Stimulated activated CD8-positive, alpha-beta memory T cell treated with anti-CD3 and anti-CD28 coated beads, Interleukin-4, amount 100 ng/mL, for 1 hour (primary cell): ENCODE measurements at places on chromosomes 13 and 19.
A peak's percentile ranks its signal among the peaks of the same experiment; 100 is the strongest.

DNA sequence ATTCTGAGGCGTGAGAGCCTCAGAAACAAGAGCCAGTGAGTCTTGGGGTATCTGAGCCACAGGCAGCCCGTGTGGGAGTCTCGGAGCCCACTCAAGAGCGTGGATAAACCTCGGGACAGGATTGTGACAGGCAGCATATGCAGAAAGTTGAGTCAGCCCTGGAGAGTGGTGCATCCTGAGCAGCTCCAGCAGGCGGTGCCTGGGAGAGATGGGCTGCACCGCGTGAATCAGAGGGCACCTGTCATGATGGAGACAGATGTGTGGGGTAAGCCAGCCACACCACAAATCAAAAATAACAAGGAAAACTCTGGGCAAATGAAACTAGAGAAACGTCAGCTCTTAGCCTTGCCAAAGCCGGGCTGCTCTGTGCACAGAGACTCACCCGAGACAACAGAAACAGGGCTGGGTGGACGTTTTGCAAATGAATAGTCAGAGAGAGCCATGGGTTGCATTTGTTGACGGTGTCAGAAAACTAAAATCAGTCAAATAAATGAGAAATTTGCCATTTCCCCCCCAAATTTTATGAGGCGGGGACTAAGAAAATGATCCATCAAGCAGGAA, 30.0 kb upstream of the POP4 start:
- no peak for DNase-seq

DNA sequence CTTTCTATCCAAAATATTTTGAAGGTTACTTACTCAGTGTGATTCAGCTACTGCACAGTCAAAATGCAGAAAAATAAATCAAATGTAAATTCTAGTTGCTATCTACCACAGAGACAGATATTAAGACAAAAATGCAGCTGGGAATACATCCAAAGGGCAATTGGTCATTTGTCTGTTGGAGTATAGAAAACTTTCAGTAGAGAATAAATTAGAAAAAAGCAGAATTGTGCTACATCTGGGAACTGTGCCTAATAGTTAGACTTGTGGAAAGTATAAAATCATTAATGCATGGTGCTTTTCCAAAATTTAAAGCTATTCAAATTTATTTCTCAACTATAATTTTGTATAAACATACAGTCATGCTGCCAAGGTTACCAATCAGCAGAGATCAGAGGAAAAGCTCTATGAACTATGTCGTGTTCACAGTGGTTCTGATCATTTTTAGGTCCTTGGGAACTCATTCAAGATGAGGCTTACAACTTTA, 1635.8 kb downstream of the PCDH9 start:
- no peak for DNase-seq

DNA sequence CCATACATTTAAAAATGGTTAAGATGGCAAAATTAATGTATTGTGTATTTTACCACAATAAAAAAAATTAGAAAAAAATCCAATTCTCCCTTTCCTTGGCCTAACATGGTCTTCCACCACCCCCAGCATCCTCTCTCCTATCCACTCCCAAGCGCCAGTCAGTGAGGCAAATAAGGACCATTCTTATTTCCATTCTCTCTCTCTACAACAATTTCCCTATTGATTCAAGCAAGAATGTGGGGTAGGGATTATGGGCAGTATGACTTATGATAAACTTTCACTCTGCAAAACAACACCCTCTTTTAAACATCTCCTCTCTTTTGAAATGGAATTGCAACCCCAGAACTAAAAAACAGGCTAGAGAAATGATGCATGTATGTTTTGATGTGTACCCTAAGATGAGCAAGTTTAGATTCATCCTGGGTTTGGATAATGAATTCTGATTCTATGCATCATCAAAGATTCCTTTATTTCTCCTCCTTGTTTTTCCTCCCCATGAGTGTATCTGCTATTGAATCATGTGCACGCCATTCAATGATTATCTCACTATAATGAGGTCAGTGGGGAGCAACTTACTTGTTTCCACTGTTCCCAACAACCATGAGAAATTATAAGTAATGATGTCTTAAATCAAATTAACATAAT, 3.5 kb downstream of the STARD13 start:
- DNase-seq: no peak

- no peak for DNase-seq
Measured at GRCh38 chr13:95552208-95552538, 347 bp upstream of the CLDN10 start.

- DNase-seq: no peak
Measured at GRCh38 chr19:42149447-42150202, 17.4 kb upstream of the POU2F2 start.

GRCh38 chr13:76812206-76812897, 73.9 kb downstream of the KCTD12 start:
- DNase-seq: no peak

DNA sequence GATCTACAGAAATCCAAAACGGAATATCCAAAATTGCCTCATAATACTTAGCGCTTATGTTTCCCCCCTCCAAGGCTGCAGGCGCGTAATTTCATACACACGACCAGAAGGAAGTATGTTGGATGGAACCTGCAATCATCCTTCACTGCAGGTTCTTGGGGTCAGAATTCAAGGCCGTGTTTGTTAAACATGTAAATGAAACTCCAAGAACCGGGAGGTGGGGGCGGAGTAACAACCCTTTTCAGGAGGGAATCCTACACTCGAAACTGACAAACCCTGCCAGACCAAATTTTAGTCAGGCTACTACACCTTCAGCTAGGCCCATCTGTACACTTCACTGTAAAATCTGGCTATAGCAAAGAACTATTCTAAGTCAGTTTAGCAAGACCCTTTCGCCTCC, 1.3 kb downstream of the ZNF607 start:
- no peak for DNase-seq

DNA sequence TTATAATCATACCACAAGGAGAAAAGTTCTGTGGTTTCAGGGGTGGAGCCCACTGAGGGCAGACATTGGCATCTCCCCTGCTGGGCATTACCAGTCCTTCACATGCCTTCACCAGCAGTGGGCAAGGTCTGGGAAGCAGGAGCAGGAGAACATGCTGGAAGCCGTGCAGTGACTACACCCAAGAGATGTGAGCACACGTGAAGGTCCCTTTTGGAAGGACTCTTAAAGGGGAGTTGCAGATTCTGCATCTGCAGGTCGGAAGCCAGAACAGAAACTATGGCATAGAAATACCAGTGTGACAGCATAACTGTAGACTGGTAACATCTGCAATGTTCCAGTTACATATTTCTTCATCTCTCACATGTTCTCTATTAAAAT, 26.9 kb upstream of the KL start:
- no peak for DNase-seq

DNA sequence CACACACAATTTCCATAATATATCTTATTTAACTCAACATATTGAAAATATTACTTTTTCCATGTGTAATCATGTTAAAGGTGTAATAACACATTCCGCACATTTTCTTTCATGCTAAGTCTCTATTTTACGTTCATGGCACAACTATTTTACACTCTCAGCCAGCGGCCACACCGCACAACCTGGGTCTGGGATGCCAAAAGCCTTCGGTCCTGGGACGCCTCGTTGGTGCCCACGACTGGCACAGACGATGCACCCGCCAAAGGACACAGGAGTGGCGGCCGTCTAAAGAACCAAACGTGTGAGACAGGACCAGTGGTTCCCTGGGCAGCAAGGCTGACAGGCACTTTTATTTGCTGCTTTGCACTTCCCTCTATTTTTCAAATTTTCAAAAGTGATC, 10.0 kb upstream of the PROZ start:
- DNase-seq: no peak

- no peak for DNase-seq
Measured at GRCh38 chr19:48363500-48363809, 285 bp downstream of the TMEM143 start.

GRCh38 chr19:38429055-38429810, 3.2 kb upstream of the RASGRP4 start:
- DNase-seq: no peak

DNA sequence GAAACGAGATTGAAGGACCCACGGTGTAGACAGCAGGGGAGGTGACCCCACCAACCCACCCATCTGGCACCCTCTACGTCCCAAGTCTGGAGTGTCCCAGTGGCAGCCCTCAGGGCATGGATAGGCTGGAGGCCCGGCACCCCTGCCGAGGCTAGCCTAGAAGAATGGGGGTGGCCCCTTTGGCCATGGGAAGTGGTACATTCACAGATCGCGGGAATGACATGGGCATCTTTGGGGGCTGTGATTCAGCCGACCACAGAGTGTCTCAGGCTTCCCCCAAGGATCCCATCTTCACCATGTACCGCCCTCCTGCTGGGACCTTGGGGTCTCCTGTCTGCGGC, 11.3 kb upstream of the MKNK2 start:
- no peak for DNase-seq

DNA sequence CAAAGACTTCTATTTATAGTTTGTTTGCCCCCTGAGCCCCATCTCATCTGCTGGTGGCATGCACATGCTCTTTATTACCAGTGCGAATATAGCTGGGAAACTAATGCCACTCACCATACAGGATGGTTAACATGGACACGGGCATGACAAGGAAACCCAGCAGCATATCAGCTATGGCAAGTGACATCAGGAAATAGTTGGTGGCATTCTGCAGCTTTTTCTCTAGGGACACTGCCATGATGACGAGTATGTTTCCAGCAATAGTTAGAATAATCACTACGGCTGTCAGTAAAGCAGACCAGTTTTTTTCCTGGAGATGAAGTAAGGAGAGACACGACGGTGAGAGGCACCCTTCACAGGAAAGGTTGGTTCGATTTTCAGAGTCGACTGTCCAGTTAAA, 1.5 kb downstream of the HTR2A start:
- no peak for DNase-seq

GRCh38 chr13:72757792-72758535, 23.7 kb downstream of the DIS3 start:
- no peak for DNase-seq

DNA sequence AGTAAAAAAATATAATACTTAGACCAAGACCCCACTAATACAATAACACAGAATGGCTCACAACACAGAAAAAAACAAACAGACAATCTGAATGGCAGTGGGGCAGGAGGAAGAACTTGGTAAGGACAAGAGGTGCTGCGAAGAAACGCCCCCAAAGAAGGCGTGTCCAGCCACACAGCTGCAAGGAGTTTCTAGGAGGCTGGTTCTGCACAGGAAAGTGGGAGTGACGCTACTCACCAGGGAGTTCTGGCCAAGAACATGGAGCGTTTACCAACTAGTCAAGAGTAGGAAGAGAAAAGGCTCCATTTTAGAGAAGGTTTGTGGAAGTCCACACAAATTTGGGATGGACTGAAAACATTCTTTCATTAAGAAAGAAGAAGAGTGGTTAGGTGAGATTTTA, 95.3 kb upstream of the SLC15A1 start:
- DNase-seq: no peak

GRCh38 chr13:94548821-94549231, 47.1 kb downstream of the TGDS start:
- DNase-seq: peak; percentile 22

- DNase-seq: no peak
Measured at GRCh38 chr13:50386541-50387050, 371.4 kb downstream of the KCNRG start.

DNA sequence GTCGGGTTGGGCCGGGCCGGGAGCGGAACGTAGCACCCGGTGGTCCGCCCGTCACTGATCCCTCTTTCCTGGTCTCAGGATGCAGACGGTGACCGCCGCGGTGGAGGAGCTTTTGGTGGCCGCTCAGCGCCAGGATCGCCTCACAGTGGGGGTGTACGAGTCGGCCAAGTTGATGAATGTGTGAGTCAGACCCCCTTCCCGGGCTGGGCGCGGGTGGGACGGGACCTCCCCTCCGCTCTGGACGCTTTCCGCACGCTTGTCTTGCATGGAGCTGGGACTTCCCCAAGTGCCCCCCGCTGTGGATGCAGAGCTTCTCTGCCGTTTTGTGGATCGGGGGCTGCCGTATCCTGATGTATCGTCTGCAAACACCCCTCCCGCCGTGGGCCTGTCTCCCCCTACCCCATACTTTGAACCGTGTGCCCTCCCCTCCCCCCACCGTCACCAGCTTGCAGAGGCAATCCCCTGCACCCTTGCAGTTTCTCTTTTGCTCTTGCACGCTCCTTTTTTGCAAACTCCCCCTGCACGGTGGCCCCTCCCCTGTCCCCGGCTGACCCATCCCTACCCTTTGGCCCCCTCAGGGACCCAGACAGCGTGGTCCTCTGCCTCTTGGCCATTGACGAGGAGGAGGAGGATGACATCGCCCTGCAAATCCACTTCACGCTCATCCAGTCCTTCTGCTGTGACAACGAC, 669 bp downstream of the GADD45B start:
- DNase-seq: peak; percentile 38

DNA sequence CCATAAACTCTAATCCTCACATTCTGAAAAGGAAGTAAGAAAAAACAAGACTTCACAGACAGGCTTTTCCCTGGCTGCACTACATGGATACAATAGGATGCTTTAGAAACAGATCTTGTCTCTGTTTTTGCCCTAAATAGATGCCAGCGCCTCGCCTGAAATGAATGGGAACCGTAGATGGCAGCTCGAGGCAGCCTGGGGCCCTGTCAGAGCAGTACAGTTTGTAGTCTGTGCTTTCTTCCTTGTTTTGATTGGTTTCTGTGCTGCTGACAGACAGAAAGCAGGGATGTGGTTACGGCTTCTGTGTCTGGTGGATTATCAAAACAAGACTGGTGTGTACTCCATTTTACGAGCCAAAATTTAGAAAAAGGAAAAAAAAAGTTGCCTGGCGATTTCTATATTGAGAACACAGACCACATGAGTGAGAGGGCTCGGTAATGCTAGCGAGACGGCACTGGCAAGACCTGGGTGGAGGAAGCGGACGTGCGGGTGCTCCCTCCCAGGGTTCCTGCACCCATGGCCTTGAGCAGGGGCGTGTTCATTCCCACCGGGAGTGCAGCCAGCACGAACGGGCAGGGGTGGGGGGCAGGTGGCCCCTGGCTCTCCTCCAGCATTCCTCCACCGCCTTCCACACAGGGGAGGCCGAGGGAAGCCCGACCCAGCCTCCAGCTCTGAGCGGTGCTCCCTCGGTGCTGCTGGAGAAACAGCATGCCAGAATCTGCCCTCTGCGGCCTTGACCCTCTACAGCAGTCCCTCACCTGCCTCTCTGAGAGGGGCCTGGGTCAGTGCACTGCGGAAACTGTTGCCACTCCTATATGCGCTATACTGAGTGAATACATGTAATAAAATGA, 37.6 kb upstream of the C1QTNF9 start:
- DNase-seq: peak; percentile 31
